ENCODE measurements at places on chromosomes 7 and 10.

- no peak for DNase-seq
Observed at GRCh38 chr10:11395581-11396310, 215.7 kb downstream of the USP6NL start.

GRCh38 chr10:77647543-77648293 lies 10.1 kb upstream of the KCNMA1 start:
- no peak for DNase-seq

DNA sequence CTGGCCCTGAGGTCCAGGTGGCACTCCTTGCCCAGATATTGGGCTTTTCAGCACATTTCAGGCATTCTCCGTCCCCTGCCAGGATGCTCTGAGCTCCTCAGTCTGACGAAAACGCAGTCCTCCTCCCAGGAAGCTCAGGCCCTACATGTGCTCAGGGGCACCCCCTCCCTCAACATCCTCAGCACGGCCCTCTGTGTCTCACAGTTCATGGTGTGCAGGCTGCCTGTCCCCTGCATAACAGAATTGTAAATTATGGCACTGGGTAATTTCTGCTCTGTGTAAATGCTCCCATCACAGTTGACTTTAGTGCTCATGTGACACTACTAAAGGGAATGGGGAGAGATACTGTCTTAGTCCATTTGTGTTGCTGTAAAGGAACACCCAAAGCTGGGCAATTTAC lies 563.8 kb downstream of the DNAJB6 start:
- no peak for DNase-seq

GRCh38 chr10:67022099-67022498 lies 96.3 kb downstream of the LRRTM3 start:
- DNase-seq, result no peak

DNA sequence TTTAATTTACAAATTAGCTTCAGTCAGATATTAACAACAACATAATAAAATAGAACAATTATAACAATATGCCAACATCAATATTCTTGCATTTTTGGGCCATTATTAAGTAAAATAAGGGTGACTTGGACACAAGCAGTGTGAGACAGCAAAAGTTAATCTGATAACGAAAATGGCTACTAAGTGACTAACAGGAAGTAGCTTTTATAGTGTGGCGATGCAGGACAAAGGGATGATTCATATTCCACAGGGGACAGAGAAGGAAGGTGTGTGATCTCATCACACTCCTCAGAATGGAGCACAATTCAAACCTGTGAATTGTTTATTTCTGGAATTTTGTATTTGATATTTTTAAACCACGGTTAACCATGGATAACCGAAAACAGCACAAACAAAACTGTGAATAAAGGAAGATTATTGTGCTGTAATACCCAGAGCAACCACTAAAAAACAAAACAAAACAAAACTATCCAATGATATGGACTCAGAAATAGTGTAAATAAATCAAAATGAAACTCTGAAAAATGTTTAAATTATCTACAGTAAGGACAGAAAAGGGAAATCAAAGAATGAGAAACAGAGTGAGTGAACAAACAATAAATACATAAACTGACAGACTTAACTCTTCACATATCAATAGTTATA lies 66.9 kb upstream of the TFEC start:
- DNase-seq, result no peak

DNA sequence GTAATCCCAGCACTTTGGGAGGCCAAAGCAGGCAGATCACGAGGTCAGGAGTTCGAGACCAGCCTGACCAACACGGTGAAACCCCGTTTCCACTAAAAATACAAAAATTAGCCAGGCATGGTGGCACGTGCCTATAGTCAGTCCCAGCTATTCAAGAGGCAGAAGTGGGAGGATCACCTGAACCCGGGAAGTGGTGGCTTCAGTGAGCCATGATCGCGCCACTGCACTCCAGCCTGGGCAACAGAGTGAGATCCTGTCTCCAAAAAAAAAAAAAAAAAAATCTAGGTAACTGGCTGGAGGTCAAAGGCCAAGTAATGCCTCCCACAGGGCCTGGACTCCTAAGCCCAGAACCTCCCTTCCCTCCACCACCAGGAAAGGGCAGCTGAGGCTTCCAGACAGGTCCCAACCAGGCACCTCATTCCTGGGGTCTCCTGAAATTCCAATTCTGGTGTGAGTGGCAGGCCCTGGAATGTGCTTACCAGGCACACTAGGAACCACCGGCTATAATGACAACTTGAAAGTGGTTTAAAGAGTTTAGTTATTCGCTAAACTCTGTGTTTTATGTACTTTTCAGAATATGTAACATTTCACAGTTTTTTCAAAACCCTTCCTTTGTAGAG lies 86.9 kb upstream of the TNRC18 start:
- DNase-seq, result no peak

- DNase-seq, result no peak
Observed at GRCh38 chr7:116328161-116328560, 117.8 kb downstream of the TES start.

- no peak for DNase-seq
Observed at GRCh38 chr10:71757399-71757922, 15.9 kb downstream of the VSIR start.

- no peak for DNase-seq
Observed at GRCh38 chr10:100341953-100342626, 4.9 kb upstream of the SCD start.

GRCh38 chr7:156147104-156147503 lies 334.8 kb upstream of the SHH start:
- no peak for DNase-seq

- DNase-seq, result no peak
Observed at GRCh38 chr10:5440206-5440605, 27.8 kb downstream of the NET1 start.

DNA sequence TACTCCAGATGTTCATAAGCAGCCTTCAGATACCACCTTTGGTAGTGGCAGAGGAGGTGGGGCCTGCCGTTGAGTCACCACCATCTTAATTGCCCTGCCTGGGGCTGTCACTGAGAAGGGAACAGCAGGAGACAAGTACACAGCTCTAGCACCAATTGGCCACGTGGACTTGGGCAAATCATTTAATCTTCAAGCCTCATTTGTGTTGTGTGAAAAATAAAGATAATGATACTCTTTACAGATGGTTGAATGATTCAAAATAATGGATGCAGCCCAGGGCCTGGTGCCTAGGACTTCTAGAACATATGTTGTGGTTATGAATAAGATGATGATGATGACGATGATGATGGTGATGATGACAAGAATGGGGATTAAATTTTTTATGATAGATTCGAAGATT lies 111.9 kb upstream of the ADAM12 start:
- DNase-seq, result no peak

DNA sequence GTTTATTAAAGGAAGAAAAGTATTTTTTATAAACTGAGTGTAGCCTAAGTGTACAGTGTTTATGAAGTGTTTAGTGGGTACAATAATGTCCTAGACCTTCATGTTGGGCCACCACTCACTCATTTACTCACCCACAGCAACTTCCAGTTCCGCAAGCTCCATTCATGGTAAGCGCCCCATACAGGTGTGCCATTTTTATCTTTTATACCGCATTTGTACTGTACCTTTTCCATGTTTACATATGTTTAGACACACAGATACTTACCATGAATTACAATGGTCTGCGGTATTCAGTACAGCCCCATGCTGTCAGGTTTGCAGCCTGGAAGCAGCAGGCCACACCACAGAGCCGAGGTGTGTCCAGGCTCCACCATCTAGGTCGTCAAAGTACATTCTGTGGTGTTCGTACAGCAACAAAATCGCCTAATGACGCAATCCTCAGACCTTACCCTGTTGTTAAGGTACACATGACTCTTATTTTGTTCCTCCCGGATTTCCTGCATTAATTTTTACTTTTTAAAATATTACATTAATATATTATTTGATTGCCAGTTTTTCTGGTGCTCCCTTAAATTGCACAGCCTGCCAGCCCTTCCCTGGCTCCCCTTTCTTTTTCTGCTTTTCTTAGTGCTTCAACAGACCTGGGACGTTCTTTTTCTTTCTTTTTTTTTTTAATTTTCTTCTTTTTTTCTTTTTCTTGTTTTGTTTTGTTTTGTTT lies 881 bp upstream of the SSBP1 start:
- no peak for DNase-seq

DNA sequence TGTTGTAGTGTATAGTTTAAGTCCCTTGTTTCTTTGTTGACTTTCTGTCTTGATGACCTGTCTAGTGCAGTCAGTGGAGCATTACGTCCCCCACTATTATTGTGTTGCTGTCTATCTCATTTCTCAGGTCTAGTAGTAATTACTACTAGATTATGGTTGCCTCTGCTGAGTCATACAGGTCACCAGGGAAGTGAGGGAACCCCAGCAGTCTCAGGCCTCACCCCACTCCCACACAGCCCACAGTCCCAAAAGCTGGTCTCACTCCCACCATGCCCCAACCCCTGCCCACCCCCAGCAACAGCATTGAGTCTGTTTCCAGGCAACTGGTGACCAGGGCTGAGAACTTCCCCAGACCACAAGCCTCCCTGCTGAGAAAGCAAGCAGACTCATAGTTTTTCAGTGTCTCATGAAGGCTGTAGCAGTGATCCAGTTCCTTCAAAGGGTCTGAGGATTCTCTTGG lies 88.0 kb downstream of the PLXDC2 start:
- DNase-seq, result no peak

DNA sequence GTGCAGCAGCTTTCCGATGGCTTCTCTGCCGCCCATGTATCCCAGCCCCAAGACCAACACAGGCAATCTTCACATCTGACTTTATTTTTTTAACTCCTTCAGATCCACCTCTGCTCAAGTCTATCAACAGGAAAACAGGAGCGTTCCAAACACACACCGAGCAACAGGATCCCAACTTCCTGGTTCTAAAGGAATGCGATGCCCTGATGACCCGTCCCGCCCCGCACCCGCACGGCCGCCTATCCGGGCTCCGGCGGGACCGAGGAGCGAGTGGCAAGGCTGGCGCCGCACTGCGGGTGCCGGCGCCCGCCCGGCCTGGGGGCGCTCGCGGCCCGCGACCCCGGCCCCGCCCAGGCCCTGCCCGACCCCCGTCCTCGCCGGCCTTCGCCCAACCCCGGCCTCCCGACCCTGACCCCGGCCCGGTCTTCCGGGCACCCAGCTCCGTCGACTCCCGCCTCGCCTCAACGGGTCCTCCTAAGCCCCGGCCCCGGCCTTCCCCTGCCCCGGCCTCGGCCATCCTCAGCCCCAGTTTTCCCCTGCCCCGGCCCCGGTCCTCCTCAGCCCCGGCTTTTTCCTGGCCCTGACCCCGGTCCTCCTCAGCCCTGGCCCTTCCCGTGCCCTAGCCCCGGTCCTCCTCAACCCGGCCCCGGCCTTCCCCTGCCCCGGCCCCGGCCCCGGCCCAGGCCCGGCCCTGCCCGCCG lies 730 bp downstream of the LARP4B start:
- no peak for DNase-seq

DNA sequence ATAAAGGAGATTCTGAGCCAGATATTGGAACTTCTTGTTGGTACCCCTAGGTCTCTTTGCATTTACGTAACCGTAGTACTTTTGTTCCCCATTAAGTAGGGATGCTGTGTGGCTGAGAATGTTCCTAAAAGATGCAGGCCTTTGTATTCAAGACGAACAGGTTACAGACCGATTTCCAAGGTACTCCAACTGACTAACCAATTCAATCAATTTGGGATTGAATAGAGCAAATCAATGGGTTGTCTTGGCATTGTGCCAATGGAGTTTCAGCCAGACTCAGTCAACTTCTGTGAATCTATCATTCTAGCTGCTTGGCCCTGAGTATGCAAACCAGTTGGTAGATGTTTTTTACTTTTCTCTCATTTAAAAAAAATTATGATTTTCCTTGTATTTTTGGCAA lies 347.3 kb upstream of the NPVF start:
- DNase-seq, result no peak

- no peak for DNase-seq
Observed at GRCh38 chr7:30169579-30169978, 34.8 kb downstream of the MTURN start.

All from stimulated activated CD4-positive, alpha-beta T cell treated with anti-CD3 and anti-CD28 coated beads, TNF-alpha, amount 100 ng/mL, for 1 hour (primary cell).